ENCODE measurements at places on chromosomes 3 and 15. TPM values are rescaled to one million over a fixed set of nuclear protein-coding genes. Genes with fewer than 3 reads are reported as not detected.

DNA sequence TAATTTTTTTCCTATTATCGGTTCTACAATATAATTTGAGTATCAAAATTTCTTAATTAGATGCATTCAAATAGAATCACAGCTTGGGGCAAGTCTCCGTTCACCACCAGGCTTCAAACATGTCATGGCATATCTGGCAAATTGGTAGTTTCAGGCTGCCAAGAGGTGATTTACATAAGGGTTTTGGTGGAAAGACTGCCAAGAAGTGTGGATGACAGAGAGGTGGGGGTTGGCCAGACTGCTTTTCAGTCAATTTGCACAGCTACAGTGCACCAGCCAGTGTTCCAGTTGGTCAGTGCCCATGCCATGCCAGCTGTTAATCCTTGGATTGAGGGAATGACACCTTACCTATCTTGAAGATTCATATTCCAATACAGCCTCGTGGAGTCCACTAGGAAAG is 8.4 kb upstream of the GSK3B start:
- DNase-seq: no peak

- DNase-seq: peak; percentile 39
These were observed 156.2 kb downstream of the FGF12 start for GRCh38 chr3:192570821-192571791.

- DNase-seq: no peak
These were observed 18.2 kb downstream of the IDH2 start for GRCh38 chr15:90083954-90084607.

GRCh38 chr3:150738688-150739087 is 24.3 kb downstream of the SIAH2 start:
- no peak for DNase-seq

GRCh38 chr3:130838898-130839600 is 54.8 kb upstream of the ATP2C1 start:
- peak; percentile 43 for DNase-seq

DNA sequence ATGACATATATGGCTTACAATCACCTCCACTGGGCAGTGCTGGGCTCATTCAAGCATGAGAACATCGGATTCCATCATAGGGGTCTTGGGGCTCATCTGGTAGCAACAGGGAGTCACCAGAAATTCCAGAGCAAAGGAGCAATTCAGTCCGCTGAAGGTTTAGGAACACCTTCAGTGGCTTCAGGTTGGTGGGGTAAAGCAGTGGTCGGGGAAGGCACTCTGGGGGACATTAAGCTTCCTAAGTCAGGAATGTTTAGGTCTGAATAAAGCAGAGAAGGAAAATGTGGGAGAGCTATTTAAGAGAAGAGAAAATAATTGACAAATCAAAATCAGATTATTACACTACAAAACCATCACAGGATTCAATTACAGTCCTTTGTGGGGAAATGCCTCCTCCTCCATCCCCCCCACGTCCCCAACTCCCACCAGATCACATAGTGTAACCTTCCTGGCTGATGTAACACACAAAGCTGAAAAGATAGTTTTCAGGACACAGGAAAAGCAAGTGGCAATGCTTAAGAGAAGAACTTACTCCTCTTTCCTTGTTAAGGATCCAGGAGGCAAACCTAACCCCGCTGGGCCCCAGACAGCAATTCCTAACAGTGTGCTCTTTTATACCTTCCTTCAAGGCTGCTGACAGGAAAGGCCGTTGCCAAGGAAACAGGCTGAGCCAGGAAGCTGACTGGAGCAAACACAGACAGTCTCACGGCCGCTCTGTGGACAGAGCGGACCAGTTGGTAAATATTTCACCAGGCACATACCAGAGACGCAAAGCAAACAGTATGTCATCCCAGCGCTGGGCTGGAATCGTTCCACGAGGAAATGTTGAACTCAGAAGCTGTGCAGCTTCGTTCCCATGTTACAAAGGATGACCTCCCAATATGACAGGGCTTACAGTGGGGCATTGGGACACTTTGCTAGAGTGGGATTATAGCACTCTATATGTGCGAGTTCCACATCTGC is 57.5 kb upstream of the LMCD1 start:
- DNase-seq: peak; percentile 85

DNA sequence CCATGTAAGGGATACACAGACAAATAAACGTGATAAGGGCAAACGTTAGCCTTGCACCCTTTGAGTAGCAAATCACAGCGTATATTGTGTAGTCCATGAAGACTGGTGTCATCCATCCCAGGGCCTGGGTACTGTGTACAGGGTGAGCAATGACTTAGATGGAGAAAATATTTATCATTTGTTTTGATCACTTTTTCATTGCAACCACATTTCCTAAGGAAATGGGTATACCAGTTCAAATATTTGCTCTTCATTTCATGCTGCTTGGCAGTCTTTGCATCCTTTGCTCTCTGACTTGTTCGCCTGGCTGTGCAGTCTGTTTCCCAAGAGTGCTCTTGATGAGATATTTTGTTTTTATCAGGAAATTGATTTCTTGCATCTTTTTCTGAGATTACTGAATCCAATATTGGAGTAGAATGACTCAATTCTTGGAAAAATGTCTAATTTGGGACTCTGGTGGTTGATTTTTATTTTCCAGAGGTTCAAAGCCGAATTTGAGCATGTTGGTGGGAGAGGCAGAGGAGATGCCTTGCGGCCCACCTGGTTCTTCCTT is 424.6 kb upstream of the SEMA6D start:
- peak; percentile 14 for DNase-seq

- DNase-seq: no peak
These were observed 1.6 kb upstream of the DCBLD2 start for GRCh38 chr3:98903099-98903498.

- no peak for DNase-seq
These were observed 81.1 kb upstream of the MYZAP start for GRCh38 chr15:57510647-57511046.

FAM174B gene
- polyA plus RNA-seq: 22.5 TPM

CFAP92 gene
- polyA plus RNA-seq: 1.1 TPM

SCN11A gene
- polyA plus RNA-seq: 3.4 TPM

RARRES1 gene
- 3.9 TPM for polyA plus RNA-seq

CACNA2D2 gene
- 8.1 TPM for polyA plus RNA-seq
